ENCODE measurements at places on chromosomes 1 and 21. TPM values are rescaled to one million over a fixed set of nuclear protein-coding genes. Genes with fewer than 3 reads are reported as not detected.
A peak's percentile ranks its signal among the peaks of the same experiment; 100 is the strongest.

DNA sequence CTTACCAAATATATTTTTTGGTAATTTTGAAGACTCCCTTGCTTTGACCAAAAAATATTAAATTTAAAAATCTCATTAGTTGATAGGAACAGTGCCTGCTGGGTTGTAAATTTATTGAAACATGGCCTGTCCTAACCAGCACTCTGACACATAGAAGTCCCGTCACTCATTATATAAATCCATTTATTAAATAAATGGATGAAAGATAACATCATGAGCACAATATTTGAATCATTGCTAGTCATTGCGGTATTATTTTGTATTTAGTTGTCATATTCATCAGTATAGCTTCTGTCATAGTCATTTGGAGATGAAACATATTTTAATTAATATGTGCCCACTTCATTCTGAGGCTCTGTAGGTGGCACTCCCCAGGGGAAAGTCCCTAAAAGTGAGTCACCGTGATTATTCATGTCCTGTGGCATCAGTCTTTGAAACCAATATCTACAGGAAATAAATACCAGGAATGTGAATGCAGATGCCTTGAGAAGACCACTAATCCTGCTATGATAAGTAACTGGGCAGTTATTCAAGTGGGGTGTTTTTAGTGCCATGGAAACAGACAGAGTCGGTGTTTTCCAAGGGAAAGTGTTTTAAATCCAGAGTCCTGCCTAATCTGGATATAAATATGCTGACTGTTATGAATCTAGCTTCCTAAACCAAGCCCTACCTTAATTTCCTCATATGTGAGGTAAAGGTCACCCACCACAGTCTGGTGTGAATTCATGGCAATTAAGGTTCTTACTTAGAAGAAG lies 302.0 kb downstream of the DUSP10 start:
- DNase-seq, result peak; percentile 6

GRCh38 chr1:153565529-153566374 lies at the start of gene S100A2:
TSS of gene S100A2 (minus strand) at chr1:153565844. CDS start at chr1:153563877, 1,967 bp downstream.
- DNase-seq, result peak; percentile 40

GRCh38 chr1:109912214-109912861 lies 1.7 kb downstream of the CSF1 start:
- no peak for DNase-seq

- peak; percentile 46 for DNase-seq
Measured at GRCh38 chr1:62076286-62076685, 118.4 kb upstream of the L1TD1 start.

Gene RGSL1
- polyA plus RNA-seq, result not detected

Gene CREB3L4
- polyA plus RNA-seq, result 18.7 TPM

Gene PRDM16
- 1.5 TPM for polyA plus RNA-seq

- DNase-seq, result no peak
Measured at GRCh38 chr1:214361636-214362035, 80.7 kb downstream of the SMYD2 start.

Gene ZBTB37
- polyA plus RNA-seq, result 1.9 TPM

DNA sequence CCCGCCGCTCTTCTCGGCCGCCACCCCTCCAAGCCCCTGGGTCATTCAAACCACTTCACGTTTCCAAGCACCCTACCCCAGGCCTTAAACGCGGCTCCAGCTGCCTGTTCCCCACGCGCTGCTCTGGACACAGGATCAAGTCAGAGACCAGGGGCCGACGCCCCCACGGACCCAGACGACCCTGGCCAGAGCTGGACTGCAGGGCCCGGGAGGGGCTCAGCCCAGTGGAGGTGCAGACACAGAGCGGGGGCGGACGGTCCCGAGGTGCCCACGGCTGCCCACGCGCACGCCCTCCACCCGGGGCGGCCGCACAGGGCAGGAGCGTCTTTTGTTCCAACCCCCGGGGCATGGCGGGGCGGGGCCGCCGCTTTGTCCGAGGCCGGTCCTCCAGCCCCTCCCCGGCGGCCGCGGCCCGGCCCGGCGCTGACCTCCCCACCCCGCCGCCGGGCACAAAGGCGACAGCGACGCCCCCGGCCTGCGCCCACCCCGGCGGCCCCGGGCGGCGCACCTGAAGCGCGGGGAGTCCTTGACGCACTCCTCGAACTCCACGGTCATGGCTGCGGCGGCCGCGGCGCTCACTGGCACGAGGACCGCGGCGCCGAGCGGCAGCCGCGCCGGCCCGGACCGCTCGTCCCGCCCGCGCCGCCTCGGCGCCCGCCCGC lies 338 bp downstream of the ACAP3 start:
- no peak for DNase-seq

DNA sequence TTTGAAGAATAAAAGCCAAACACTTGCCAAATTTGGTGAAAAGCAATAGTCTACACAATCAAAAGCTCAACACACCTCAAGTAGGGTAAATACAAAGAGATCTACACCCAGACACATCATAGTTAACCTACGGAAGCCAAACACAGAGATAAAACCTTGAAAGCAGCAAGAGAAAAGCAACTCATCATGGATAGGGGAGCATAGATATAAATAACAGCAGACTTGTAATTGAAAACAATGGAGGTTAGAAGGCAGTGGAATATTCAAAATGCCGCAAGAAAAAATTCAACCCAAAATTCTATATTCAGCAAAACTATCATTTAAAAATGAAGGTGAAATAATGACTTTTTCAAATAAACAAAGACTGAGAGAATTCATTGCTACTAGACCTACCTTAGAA lies 105.1 kb downstream of the ITSN1 start:
- no peak for DNase-seq

DNA sequence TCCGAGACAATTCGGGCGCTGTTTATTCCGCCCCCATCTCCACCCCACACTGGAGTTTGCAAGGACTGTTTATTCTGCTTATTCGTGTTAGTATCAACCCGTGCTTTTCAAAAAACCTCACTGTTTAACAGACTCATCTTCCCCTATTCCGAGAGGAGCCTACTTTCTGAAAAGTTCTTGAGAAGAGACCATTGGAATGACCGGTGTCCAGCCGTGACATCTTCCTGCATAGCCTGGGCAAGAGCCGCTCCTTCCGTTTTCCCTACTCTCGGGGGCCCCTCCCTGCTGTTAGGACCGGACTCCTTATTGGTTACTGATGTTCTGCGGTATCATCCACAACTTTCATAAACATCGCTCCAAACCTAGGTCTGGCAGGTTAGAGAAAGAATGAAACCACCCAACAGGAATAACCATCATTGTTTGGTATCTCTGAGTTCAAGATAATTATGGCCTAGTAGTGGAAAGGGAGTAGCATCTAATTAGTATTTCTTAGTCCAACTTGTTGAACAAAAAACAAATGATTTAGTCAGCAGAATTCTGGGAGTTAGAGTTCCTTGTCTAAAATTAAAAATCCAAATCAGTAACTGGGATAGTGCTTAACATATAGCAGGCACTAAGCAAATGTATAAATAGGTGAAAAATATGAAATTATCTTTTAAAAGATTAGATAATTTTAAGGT lies 837 bp downstream of the STXBP3 start:
- peak; percentile 79 for DNase-seq

- DNase-seq, result peak; percentile 56
Measured at GRCh38 chr1:234977875-234978396, 150.7 kb downstream of the TOMM20 start.

DNA sequence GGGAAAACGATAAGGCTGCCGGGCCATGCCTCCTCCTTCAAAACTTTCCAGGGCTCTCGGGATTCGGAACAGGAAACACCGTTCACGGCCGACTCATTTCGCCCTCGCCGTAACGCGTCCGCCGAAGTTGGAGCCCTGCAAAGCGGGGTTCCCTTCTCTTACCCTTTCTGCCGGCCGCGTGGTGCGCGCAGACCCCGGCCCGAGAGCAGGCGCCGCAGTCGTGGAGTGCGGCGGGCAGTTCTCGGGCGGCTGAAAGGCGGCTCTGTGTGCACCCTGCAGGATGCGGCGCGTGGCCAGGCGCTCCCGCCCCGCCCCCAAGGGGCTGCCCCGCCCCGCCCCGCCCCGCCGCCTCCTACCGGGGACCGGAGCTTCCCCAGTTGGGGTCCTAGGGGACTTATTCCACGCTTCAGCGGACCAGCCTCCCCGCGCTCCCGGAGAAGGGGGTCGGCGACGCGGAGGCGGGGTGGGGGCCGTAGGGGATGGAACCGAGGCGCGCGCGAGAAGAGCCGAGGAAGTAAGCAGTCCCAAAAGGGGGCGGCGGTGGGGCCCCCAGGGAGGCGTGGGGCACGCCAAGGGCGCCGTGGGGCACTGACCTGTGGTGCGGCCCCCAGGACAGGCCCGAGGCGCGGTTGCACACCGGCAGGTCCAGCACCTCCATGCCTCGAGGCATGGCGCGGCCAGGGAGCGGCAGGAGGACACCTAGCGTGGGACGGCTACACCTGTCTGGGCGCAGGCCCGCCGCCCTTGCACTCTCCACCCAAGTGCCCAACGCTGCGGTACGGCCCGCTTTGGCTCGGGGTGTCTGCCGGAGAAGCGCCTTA lies at the start of gene MCOLN2:
Gene MCOLN2, minus strand, starts transcription at position 268 of the 821 bp plus-strand sequence. Its CDS starts 241 bp downstream, at position 27.
- DNase-seq, result no peak

Gene PYHIN1
- polyA plus RNA-seq, result not detected

Gene FAM72D
- polyA plus RNA-seq, result 4.4 TPM

Gene KIF17
- 0.44 TPM for polyA plus RNA-seq

- DNase-seq, result peak; percentile 72
Measured at GRCh38 chr21:36065497-36066036, 4.3 kb upstream of the CBR1 start.

DNA sequence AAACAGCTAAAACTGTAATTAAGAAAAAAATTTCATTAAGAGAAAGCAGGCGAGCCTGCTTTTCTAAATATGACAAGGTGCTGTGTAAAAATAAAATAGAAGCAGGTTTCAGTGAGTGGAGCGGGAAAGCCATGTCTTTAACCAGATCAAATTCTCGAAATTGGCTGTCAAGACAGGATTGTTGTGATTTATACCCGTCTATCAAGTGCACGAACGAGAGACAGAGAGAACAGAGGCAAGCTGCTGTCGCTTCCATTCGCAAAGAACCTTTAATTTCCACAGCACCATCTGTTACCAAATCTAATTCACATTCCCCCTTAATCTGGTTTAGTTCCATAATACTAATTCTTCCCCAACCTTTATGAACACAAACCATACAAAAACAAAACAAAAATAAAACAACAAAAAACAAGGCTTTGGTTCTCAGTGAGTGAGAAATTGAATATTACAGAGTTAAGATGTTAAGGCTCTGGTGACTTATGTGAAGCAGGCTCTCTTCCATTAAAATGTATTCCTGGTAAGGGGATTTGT lies 35.0 kb downstream of the ESRRG start:
- no peak for DNase-seq

DNA sequence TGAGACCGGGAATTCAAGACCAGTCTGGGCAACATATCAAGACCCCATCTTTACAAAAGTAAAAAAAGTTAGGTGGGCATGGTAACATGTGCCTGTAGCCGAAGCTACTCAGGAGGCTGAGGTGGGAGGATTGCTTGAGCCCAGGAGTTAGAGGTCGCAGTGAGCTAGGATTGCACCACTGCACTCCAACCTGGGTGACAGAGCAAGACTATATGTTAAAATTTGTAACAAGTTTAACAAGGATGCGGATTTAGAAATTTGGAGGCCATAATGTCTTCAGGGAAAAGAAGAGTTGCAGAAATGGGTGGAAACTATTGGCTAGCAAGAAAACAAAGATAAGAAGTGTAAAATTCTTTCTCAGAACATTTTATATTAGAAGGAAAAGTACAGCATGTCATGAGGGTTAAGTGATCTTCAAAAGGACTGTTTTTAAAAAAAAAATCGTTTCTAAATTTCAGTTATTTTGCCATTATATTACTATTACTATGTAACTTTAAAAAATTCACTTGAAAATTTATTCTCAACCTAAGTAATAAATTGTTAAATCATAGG lies 17.6 kb downstream of the SOAT1 start:
- DNase-seq, result no peak

Gene SAMD11
- polyA plus RNA-seq, result not detected

- no peak for DNase-seq
Measured at GRCh38 chr1:201050515-201051277, 27.2 kb upstream of the KIF21B start.

- DNase-seq, result no peak
Measured at GRCh38 chr1:169044971-169045370, 61.5 kb upstream of the ATP1B1 start.

Gene FCRL2
- polyA plus RNA-seq, result not detected

Gene AADACL4
- not detected for polyA plus RNA-seq

Gene TMPRSS2
- polyA plus RNA-seq, result 1.9 TPM

DNA sequence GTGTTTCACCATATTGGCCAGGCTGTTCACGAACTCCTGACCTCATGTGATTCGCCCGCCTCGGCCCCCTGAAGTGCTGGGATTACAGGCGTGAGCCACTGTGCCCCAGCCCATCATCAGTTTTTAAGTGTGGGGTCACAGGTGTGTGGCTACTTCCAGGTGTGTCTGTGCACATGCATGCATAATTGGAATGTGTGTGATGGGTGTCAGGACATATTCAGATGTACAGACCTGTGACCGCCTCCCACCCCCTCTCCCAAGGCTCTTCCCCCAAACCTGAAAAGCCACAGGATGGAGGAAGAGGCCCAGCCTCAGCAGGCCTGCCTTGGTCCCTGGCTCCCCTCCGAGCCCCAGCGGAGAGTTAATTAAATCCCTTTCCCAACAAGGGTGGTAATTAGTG lies 37.3 kb upstream of the CSF3R start:
- DNase-seq, result no peak

DNA sequence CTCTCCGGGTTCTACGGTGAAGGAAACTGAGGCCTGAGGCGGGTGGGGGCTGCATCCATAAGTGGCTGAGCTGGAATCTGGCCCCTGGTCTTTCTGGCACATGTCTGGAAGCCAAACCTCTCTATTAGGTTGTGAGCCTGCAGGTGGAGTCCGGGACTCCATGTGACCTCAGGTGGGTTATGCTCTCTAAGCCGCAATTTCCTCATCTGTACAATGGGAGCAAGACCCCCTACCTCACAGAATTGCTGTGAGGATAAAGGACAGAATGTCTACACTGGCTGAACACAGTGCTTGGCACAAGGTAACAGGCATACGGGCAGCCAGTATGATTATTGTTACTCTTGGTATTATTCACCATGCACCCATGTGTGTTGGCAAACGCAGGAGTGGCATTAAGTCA lies 6.7 kb downstream of the EPHA2 start:
- no peak for DNase-seq
